Right lobe of liver (tissue), 6 donors: ENCODE measurements at places on chromosomes 6 and 20. TPM values are rescaled to one million over a fixed set of nuclear protein-coding genes. Genes with fewer than 3 reads are reported as not detected.

Gene PPIL6
- 0.12 TPM for total RNA-seq

Gene TSBP1
- not detected for total RNA-seq

Gene DUSP15
- 0.42 TPM for total RNA-seq

Gene YWHAB
- total RNA-seq: 48.7 TPM

GRCh38 chr6:3799719-3800118 is 48.2 kb upstream of the PXDC1 start:
- no peak for DNase-seq

DNA sequence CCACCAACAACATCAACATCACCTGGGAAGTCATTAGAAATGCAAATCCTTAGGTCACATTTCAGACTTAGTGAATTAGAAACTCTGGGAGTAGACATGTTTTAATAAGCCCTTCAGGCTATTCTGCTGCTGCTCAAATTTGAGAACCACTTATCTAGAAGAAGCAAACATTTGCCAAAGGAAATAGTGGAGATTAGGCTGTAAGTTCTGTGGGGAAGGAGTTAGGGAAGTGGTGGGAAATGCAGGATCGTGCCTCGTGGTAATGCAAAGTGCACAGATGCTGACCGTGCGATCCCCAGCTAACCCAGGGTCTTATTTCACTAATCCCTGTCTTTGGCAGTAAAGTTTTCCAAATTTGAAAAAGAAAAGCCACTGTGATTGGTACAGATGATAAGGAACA is 328.5 kb downstream of the EPM2A start:
- no peak for DNase-seq

DNA sequence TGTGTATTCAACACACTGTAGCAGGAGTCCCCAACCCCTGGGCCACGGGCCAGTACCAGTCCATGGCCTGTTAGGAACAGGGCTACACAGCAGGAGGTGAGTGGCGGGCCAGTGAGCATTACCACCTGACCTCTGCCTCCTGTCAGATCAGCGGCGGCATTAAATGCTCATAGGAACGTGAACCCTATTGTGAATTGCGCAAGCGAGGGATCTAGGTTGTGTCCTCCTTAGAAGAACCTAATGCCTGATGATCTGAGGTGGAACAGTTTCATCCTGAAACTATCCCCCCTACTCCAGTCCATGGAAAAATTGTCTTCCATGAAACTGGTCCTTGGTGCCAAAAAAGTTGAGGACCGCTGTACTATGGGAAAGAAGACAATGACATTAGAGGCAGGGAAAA is 386.9 kb downstream of the PREX1 start:
- DNase-seq: no peak
